Fibroblast of skin of left quadriceps (primary cell): ENCODE measurements at places on chromosomes 2 and 18.

- DNase-seq, result no peak
Measured at GRCh38 chr18:24011123-24011917, 3.2 kb upstream of the TTC39C start.

DNA sequence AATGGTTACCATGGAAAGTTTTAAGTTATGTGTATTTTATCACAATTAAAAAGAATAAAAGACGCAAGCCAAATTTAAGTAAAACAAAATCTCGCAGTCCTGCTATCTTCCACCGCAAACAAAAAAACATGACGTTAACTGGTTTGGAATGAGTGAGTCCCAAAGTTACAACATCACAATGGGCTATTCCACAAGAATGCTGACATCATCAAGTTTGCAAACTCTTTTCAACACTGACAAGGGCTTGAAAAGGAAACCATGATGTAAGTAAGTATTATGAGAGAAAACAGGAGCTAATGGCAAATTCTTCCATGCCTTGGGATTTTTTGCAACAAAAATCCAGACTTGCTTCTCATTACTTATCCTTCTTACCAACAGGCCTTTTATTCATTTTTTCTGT is 31.1 kb downstream of the SIGLEC15 start:
- DNase-seq, result peak; percentile 30

DNA sequence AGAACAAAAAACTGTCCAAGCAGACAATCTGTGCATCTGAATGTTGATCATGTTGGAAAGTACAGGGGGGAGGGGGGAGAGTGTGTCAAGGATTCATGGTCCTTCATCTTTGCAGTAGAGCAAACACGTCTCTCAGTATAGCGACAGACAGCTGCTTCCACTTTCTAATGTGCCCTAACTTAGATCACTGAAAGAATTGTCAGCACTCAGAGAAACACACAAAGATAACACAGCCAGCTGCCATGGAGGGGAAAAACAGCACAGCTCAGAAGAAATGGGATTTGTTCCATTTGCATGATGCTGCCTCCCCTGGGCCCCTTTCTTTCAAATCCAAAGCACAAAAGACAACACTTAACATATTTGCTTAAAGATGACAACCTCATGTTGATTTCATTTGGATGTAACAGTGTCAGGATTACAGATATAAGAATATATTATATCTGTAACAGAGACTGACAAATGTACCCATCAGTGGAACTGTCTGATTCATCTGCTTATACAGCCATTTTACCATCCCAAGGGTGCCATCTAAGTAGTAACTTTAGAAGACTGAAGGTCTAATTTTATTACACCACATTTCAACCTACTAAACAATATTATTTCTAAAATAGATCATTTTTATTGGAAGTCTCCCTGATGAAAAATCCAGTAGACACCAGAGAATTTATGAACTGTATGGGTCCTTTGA is 17.7 kb downstream of the FIGN start:
- no peak for DNase-seq

DNA sequence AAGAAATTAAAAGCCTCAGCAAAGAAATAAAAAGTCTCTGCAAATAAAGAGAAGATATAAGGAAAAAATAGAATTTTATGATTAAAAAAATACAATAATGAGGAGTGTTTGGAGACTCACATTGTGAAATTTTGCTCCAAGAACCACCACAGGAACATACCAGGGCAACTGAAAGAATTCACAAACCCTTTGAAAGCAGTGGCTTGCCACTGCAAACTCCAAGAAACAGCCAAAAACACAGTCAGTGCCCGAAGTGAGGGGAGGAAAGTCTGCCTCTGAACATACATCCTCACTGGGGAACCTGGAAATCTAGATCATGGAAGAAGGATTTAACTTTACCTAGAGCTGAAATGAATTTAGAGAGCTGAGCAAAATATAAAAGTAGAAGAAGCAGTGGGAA is 33.1 kb downstream of the EVA1A start:
- no peak for DNase-seq

DNA sequence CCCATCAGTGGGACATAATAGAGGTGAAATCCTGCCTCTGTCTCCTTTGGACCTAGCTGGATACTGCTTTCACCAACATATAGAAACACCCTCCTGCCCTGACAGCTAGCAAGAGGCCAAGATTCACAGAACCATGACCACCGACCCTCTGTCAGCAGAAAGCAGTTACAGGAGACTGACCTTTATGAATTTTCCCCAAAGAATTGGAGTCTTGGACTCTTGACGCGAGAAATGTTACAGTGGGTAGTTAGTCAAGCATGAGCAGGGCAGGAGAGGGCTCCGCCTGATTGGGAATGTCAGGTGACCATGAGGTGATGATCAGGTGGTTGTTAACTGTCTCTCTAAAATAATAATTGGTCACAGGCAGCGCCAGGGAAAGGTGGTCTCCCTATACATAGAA is 1002.3 kb downstream of the TDRD15 start:
- no peak for DNase-seq

DNA sequence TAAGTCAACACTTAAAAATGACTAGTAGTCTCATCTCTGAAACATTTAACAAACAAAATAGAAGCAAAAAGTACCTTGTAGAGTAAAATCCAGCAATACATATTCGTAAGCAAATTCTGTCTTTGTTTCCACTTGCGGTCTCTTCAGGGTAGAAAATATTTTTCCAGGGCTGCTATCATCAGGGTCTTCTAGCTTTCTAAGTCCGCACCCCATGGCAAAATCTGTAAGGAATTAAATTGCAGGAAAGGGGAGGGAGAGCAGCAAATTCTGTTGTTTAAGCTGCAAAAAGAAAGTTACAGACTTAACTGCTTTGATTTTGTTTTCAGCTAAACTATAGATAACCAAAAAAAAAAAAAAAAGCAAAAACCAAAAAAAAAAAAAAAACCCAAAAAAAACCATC is at the start of gene RFTN2:
TSS of gene RFTN2 (minus strand) at position 342 of the 400 bp plus-strand sequence. CDS start at position 213, 129 bp downstream.
- peak; percentile 22 for DNase-seq

DNA sequence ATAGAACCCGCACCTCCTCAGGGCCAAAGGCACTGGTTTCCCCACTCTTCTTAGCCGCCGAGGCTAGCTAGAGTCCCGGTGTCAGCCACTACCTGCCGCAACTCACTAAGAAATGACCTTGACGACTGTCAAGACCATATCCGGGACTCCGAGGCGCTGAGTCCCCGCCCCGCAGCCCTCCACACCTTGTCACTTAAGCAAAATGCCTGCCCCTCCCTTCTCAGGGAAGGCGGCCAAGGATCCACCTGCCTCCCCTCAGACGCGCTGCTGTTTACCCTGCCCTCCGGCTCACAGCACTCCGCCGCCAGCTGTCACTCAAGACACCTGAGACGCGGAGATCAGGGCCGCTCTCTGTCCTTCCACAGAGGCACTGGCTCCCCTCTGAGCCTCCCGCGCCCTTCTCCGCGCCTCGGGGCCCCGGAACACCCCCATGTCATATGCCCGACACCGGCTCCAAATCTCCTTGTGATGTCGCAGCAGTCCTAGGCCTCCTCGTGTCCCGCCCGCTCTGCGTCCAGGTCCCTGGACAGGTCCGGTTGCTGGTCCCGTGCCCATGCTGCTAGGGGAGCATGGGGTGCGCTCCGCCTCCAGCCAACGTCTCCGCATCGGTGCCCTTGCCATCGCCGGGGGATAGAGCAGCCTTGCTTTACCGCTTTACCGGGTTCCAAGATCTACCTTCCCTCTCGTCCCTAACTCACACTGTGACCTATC is 32.5 kb upstream of the REG3G start:
- no peak for DNase-seq

GRCh38 chr2:54903736-54904554 is 146.3 kb downstream of the RTN4 start:
- DNase-seq, result peak; percentile 98

DNA sequence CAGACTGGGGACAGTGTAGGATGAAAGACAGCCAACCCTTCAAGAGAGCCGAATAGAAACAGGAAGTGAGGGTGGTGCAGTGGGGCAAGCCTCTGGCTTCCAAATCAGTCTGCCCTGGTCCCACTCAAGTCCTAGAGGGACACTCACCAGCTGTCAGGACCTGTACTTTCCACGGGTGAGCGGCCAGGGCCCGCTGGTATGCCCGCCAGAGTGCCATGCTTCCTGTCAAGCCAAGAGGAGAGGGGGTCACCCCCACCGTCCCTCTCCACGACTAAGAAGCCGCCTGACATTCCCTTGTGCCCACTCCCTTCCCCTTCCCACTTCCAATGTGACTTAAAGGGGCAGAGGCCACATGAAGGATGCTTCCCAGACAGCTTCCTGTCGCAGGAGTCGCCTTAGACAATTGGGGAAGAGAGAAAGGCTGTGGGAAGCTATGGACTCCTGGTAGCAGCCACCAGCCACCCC is 564 bp downstream of the MPV17 start:
- no peak for DNase-seq

GRCh38 chr2:241645056-241645914 is 7.8 kb downstream of the ATG4B start:
- no peak for DNase-seq

DNA sequence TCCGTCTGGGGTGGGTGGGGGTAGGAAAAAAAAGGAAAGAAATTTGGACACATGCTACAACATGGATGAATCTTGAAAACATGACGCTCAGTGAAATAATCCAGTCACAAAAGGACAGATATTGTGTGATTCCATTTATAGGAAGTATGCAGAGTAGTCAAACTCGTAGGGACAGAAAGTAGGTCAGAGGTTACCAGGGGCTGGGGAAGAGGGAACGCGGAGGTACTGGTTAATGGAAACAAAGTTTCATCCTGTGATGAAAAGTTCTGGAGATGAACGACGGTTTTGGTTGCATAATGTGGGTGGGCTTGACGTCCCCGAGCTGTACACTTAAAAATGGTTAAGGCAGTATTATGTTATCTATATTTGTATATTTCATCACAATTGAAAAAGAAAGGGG is 4.5 kb upstream of the SFTPB start:
- DNase-seq, result no peak

- no peak for DNase-seq
Measured at GRCh38 chr2:110812726-110813645, 80.6 kb downstream of the ACOXL start.

- DNase-seq, result no peak
Measured at GRCh38 chr2:188024811-188025210, 266.9 kb upstream of the GULP1 start.

- no peak for DNase-seq
Measured at GRCh38 chr2:178258916-178259315, 64.6 kb downstream of the OSBPL6 start.

GRCh38 chr2:85199698-85200097 is 66.5 kb downstream of the TCF7L1 start:
- peak; percentile 46 for DNase-seq

DNA sequence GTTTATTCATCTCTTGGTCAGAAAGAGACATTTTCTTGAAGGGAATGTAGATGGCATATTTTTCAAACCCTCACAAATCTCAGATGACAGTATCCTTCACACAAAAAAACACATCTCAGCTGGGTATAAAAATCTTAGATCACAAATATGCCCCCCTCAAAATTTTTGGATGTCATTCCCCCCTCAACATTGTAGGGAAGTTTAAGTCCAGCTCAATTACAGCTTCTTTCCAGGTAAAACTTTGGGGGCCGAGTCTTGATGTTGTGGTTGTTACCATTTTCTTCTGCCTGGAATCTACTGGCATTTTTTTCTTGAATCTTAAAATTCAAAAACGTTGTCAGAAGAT is 46.1 kb downstream of the HDAC4 start:
- DNase-seq, result no peak

DNA sequence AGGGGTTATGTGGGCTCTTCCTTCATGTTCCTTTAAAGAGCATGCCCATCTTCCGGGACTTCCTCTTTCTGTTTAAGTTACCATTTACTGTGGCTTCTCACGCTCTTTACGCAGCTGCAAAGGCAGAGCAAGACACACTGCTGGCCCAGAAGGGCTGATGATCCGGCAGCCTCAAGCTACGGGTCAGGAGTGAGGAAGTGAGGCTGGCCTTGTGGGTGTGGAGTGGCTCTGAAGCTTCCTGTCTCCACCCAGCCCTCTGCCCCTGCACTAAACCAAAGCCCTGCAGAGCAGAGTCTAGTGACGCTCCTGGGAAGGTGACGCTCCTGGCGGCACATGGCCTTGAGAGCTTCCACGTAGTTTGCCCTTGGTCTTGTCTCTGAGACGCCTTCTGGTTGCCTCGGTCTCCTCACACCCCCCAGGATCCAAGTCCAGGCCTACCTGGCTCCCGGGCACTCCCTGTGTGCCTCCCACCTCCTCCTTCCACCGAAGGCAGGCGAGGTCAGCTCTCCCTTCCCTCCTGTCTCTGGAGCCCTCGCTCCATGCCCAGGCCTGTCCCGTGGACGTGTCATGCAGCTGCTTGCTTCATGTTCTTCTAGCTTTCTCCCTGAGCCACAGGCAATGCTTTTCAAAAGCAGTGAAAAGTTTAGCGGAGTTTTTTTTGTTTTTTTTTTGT is 50.3 kb downstream of the ARL4C start:
- no peak for DNase-seq

DNA sequence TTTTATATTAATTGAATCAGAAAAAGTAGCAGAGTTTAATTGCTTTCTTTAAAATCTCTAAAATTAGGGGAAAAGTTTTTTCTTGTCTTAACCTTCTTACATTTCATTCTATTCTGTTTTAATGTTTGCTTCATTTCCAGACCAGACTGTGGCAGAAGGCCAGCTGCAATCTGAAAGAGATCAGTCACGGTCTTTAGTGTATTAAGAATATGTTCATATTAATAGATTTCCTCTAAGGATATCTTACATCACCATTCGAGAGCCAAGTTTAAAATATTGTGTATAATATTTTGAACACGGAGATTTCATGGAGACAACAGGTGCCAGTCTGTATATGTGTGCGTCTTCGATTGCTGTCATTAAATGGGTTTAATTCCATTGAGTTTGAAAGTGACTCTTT is 230.9 kb upstream of the ZSWIM2 start:
- DNase-seq, result no peak
